NCI-H2029 treated with DMSO at 0.1 percent for 48 hours (cell line): ENCODE measurements at places on chromosomes 11 and 22.
A peak's percentile ranks its signal among the peaks of the same experiment; 100 is the strongest.

DNA sequence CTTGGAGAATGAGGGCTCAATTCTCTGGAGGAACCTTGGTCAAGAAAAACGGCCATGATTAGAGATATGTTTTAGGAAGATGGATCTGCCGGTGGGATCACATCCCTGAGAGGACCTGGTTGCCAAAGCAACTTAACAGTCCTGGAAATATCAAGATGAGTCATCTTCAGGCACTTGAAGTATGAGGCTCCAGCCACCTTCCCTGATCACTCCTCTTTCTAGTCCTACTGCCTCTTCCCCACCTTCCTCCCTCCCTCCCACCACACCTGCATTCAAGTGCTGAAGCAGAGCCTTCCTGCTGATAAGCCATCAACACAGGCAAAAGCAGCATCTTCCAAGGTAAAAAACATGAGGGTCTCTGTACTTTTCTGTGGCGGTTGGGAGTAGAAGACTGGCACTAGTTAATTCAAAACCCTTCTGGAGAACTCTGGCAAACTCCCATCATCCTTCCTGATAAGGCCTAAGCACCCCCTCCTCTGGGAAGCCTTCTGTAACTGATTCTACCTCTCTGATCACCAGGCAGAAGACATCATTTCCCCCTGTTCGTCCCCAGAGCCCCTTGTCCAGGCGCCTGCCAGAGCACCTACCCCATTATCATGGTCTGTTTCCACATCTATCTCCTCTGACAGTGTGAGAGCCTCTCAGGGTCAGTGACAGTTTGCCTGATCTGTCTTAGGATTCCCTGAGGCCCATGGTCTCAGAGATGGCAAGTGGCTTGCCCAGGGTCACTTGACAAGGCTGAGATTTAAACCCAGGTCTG is 79.8 kb downstream of the CLPB start:
- no peak for DNase-seq

DNA sequence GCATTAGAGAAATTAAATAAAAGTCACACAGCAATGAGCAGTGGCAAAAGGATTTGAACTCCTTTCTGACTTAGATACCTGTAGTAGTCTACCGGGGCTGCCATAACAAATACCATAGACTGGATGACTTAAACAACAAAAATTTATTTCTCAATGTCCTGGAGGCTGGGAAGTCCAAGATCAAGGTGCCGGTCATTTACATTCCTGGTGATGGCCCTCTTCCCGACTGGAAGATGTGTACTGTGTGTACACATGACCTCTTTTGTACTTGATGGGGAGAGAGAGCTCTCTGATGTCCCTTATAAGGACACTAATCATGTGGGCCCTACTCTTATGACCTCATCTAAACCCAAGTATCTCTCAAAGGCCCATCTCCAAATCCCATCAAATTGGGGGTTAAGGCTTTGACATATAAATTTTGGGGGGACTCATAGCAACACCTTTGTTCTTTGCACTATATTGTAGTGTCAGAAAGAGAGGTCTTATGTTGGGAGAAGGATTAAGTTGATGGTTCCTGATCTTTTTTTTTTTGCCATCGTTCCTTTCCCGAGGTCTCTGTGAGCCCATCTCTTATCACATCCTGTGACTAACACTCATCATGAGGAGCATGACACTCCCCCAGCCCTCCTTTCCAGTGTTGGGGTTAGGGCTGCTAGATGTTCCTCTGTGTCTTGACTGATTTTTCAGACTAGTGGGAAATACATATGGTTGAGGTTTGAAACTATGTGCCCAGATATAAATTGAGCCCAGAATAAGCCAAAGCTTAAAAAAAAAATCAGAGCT is 104.3 kb downstream of the TRAF6 start:
- DNase-seq = no peak

- DNase-seq = no peak
Measured at GRCh38 chr11:125975634-125976033, 29.8 kb downstream of the VSIG10L2 start.

- DNase-seq = no peak
Measured at GRCh38 chr11:14327116-14327515, 31.9 kb downstream of the RRAS2 start.

- no peak for DNase-seq
Measured at GRCh38 chr11:9267680-9268079, 2.5 kb upstream of the DENND5A start.

DNA sequence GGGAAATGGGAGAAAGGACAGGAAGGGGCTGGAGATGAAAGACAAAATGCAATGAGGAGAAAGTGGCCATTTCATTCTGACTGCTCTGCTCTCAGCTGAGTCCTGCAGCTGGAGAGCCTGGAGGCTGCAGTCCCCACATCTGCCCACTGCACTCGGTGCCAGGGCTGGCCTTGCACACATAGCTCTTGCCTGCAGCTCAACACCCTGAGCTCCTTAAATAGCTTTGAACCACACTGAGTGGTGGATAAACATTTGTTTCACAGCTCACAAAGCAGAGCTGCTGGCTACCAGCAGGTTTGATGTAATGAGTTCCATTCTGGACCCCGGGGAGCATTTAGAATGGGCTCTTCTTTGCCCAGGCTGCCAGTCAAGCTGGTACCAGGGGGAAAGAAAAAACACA is 426.1 kb upstream of the CADM1 start:
- DNase-seq = no peak

- DNase-seq = no peak
Measured at GRCh38 chr22:22713416-22713815, 69.0 kb downstream of the GGTLC2 start.

- no peak for DNase-seq
Measured at GRCh38 chr11:113168354-113169342, 145.7 kb upstream of the TTC12 start.

- no peak for DNase-seq
Measured at GRCh38 chr11:63670433-63671321, 499 bp downstream of the ATL3 start.

GRCh38 chr22:39254789-39255298 is 10.1 kb upstream of the PDGFB start:
- DNase-seq = no peak

DNA sequence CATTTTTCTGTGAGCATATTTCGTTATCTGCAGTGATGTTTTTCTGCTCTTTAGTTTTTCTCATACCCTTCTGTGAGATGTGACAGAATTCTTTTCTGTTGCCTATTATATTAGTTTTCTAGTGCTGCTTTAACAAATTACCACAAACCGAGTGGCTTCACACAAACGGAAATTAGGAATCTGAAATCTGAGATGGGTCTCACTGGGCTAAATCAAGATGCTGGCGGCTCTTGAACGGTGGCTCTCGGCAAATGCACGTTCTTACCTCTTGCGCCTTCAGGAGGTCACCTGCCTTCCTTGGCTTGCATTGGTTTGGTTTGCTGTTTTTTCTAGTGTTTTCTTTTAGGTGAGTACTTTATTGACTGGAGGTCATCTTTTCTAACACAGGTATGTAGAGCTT is 13.0 kb downstream of the ZBED4 start:
- no peak for DNase-seq

GRCh38 chr11:10267821-10268220 is 26.2 kb downstream of the SBF2 start:
- DNase-seq = no peak

GRCh38 chr11:77309401-77310085 is 8.1 kb upstream of the GDPD4 start:
- no peak for DNase-seq

DNA sequence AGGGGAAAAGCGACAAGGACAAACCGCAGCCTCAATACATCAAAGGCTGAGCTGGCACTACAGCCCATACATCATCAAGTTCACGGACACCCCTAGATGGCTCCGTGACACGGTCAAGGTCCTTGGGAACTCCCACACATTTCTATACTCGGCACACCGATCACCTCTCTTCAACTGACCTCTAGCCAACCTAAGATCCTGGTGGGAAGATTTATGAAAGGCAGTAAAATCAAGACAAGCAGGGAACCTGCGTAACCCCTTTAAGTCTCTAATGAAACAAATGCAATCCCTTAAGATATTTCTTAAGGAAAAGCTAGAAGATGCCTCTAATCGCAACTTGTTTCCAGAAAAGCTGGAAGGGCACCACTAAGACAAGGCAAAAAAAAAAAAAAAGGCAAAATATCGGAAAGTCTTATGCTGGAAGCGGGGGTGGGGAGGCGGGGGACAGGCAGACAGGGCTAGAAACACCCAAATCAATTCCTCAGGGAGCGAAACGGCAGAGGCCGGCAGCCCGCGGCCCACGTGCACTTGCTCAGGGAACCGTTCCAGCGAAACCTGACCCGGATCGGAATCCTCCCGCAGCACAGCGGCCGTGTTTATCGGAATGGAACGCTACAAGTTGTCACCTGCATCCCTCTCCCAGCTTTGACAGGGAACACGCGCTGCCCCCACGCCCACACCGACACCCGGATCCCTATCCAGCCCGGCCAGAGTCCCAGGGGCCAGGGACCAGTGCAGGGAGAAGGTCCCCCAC is 1.4 kb downstream of the ARHGAP20 start:
- peak; percentile 16 for DNase-seq

- no peak for DNase-seq
Measured at GRCh38 chr11:79834015-79834414, 393.2 kb upstream of the TENM4 start.

GRCh38 chr11:36399745-36400144 is 103.7 kb downstream of the PRR5L start:
- DNase-seq = no peak

DNA sequence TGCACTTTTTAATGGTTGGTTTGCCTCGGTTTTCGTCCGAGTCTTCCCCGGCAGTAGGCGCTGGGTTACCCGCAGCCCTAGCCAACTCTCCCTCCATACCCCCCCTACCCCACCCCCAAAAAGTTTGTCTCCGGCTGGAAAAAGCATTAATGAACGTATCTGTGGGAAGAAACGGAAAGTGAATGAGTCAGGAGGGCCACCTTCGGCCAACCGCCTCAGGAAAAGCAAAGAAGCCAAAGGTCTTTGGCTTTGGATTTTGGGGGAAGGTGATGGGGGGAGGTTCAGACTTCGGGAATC is 508 bp upstream of the FLI1 start:
- no peak for DNase-seq

DNA sequence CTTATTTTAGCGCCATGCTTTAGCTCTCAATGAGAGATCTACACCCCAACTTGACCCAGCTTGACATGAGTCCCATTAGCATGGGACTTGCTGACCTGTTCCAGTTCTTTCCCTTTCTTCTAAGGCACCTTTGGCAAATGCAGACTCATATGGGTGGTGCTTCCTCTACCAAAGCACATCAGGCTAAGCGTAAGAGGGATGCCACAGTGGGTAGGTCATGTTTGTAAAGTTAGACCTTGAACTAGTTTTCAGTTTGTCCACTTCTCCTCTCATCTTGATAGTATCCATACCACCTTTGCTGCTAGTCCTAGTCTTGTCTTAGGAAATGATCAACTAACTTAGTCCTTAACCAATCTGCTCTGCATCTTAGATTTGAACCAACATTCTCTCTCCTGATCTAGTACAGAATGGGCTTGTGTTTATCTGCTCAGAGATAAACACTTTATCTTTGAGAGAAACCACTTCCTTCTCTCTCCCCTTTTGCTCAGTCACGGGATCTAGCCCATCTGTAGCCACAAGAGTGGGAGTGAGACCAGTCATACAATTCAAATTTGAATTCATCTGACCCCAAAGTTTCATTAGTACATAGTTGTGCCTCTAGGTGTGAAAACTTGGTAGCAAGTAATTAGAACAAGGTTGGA is 72.1 kb upstream of the CD44 start:
- DNase-seq = no peak

DNA sequence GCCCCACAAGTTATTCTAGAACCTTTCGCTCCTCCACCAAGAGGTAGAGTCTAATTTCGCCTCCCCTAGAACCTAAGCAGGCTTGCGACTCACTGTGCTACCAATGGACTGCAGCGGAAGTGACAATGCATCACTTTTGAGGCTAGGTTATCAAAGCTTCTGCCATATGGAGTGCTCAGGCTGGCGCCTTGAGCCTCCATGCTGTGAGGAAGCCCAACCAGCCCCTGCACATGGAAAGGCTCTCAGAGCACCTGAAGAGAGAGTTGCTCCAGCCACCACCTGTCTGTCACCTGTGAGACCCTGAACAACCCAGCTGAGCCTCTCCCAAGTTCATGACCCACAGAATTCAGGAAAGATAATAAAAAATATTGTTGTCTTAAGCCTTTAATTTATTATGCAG is 29.3 kb upstream of the CBX7 start:
- DNase-seq = no peak

DNA sequence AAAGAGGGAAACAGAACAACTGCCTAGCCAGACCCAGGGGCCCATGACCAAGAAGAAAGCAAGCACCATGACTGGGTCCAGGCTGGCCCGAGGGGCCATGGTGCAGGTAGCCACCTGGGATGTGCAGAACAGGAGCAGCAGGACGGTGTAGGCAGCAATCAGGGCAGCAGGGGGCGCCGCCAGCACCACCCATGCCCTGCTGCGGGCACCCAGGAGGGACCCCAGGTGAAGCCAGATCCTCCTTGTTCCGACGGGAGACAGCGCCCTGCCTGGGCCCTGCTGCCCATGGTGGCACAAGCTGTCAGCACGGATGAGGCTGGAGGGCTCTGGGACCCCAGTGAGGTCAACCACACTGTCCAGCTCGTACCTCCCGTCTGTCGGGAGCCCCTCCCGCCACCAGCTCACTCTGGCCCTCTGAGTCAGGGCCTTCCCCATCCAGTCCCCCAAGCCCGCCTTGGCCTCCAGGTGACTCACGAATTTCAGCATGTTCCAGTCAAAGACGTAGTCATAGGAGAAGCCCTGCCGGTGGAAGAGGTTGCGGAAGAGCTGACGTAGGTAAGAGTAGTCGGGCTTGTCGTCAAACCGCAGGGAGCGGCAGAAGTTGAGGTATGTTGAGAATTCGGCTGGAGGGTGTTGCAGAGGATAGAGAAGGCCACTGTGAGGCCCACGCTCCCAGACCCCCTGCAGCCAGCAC is 18.8 kb downstream of the CSNK1E start:
- no peak for DNase-seq

DNA sequence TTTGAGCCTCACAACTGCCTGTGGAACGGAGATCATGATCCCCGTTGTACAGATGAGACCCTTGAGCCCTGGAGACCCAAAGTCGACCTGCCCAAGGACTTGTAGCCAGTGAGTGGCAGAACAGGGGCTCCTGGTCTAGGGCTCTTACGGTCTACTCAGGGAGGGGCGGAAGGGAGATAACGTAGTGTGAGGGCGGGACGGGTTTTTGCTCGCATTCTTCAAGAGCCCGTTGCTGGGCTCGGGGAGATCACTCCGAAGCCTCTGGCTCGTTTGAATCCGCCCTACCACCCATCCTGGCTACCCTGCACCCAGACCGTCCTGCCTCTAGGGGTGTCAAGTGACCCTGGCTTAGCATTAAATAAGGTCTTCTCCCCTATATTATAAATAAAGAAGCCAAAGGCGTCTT is 639 bp downstream of the CRY2 start:
- DNase-seq = peak; percentile 17
